ENCODE measurements at places on chromosomes 12 and 14. TPM values are rescaled to one million over a fixed set of nuclear protein-coding genes. Genes with fewer than 3 reads are reported as not detected.
A peak's percentile ranks its signal among the peaks of the same experiment; 100 is the strongest.

GRCh38 chr14:95313190-95313589, 6.5 kb downstream of the CLMN start:
- H3K36me3 ChIP-seq = no peaks in the 10 kb centered on the region
- peaks cover 6% of the 10 kb centered on the region for H3K27me3 ChIP-seq
- H3K4me3 ChIP-seq = no peak overlapping the region
- DNase-seq = no peak
- no peak overlapping the region for H3K27ac ChIP-seq

- no peak for DNase-seq
- no peak overlapping the region for H3K27ac ChIP-seq
Measured at GRCh38 chr12:77599782-77600467, 230.8 kb upstream of the NAV3 start.

- H3K4me1 ChIP-seq = no peaks in the 10 kb centered on the region
- no peaks in the 10 kb centered on the region for H3K27me3 ChIP-seq
- DNase-seq = peak; percentile 20
- H3K36me3 ChIP-seq = no peaks in the 10 kb centered on the region
- H3K4me3 ChIP-seq = no peak overlapping the region
Measured at GRCh38 chr14:100104523-100105300, 39.5 kb downstream of the EVL start.

DNA sequence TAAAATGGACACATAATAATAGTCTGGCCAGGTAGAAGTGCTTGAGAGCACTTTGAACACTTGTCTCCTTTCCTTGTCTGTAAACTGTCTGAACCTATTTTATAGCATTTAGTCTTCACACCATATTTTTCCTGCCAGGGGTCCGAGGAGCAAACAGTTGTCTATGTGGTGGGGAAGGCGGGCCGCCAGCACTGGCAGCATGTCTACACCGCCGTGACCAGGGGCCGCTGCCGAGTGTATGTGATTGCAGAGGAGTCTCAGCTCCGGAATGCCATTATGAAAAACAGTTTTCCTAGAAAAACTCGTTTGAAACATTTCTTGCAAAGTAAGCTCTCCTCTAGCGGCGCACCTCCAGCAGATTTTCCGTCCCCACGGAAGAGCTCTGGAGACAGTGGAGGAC, 28.7 kb downstream of the HELB start:
- H3K4me1 ChIP-seq = no peaks in the 10 kb centered on the region
- no peaks in the 10 kb centered on the region for H3K27me3 ChIP-seq
- no peak for DNase-seq
- no peaks in the 10 kb centered on the region for H3K36me3 ChIP-seq
- H3K4me3 ChIP-seq = no peak overlapping the region
- no peak overlapping the region for H3K27ac ChIP-seq

DNA sequence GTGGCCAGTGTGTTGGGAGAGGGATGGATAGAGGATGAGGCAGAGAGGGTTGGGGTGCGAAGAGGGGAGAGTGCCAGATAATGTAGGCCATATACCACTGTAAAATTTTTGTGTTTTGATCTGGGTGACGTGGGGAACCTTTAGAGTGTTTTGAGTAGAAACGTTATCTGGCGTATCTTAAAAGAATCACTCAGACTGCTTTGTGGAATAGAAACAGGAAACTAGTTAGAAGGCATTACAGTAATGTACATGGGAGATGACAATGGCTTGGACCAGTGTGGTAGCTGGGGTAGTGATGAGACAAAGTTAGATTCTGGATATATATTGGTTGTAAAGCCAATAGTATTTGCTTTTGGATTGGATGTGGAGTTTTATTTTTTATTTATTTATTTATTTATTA, 20.6 kb downstream of the ATF1 start:
- DNase-seq = no peak
- no peak overlapping the region for H3K27ac ChIP-seq
- no peaks in the 10 kb centered on the region for H3K36me3 ChIP-seq
- no peaks in the 10 kb centered on the region for H3K27me3 ChIP-seq

GRCh38 chr12:50102646-50103309, 1.0 kb upstream of the GPD1 start:
- DNase-seq = no peak
- H3K27ac ChIP-seq = peak overlapping the region; percentile 49
- peaks cover 15% of the 10 kb centered on the region for H3K4me1 ChIP-seq
- H3K36me3 ChIP-seq = peaks cover 26% of the 10 kb centered on the region

- H3K4me1 ChIP-seq = peaks cover 7% of the 10 kb centered on the region
- no peaks in the 10 kb centered on the region for H3K36me3 ChIP-seq
- H3K27ac ChIP-seq = no peak overlapping the region
- no peak for DNase-seq
Measured at GRCh38 chr14:99192830-99193229, 79.2 kb downstream of the BCL11B start.

DNA sequence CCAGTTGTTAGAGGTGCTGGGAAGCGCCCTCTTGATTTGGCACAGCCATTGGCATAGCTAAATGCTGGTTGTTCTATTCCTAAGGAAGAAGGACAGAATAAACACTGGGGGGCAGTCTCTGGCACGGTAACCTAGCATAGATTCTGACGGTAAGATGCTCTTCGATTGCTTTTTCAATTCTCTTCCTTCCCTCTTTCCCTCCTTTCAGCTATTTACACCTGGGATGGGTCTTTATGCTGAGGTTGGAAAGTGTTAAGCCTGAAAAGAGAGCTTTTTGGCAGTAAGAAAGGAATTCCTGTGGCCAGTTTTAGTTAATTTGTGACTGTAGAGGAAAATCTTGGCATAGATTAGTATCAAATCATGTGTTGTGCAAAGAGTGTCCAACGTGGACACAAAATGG, 162.8 kb downstream of the SNAPC1 start:
- no peak overlapping the region for H3K4me3 ChIP-seq
- H3K4me1 ChIP-seq = no peaks in the 10 kb centered on the region
- H3K27ac ChIP-seq = no peak overlapping the region
- no peaks in the 10 kb centered on the region for H3K27me3 ChIP-seq
- no peaks in the 10 kb centered on the region for H3K36me3 ChIP-seq

GRCh38 chr12:49957570-49957967, 4.1 kb upstream of the AQP5 start:
- peaks cover 12% of the 10 kb centered on the region for H3K4me1 ChIP-seq
- DNase-seq = no peak
- no peak overlapping the region for H3K27ac ChIP-seq
- peaks cover 73% of the 10 kb centered on the region for H3K27me3 ChIP-seq

GRCh38 chr12:4975574-4975973, 65.9 kb downstream of the KCNA1 start:
- no peaks in the 10 kb centered on the region for H3K36me3 ChIP-seq
- H3K4me3 ChIP-seq = no peak overlapping the region

- peak overlapping the region; percentile 61 for H3K27ac ChIP-seq
- H3K27me3 ChIP-seq = no peaks in the 10 kb centered on the region
- peaks cover 5% of the 10 kb centered on the region for H3K36me3 ChIP-seq
- no peak overlapping the region for H3K4me3 ChIP-seq
Measured at GRCh38 chr14:88616697-88617096, 53.9 kb downstream of the ZC3H14 start.

GRCh38 chr12:111788178-111788654, 21.5 kb downstream of the ALDH2 start:
- H3K4me1 ChIP-seq = no peaks in the 10 kb centered on the region
- no peak for DNase-seq
- H3K27ac ChIP-seq = no peak overlapping the region
- H3K27me3 ChIP-seq = no peaks in the 10 kb centered on the region
- peaks cover 40% of the 10 kb centered on the region for H3K36me3 ChIP-seq

DNA sequence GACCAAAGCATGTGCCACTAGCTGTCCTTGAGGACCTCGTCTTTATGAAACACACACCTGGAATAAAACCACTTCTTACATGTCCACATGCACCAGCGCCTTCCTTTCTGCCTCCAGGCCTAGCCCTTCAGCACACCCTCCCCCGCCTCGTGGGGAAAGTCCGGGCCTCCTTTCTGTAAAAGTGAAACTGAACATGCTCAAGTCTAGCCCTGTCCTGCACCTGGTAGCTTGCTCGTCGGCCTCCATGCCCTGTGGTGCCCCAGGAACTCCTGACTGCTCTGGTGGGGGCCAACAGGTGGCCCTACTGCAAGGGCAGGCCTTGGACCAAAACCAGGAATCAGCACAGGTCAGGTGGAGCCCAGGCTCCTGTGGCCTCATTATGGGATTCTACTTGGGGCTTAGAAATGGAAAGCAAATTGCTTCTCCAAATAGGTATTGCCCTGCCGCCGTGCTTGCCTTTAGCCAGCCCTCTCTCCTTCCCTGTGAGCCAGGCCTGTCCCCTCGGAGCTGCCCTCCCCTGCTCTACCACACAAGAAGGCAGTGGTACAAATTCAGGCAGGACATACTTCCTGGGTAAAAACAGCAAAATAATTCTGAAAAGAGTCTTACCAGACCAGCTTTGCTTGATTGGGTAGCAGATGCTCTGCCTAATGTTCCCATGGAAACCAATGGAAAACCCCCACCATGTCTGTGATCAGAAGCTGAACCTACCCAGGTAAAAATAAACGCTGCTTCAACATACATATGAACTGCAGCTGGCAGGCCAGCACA, 43.5 kb downstream of the ERH start:
- no peaks in the 10 kb centered on the region for H3K36me3 ChIP-seq
- no peak for DNase-seq
- no peak overlapping the region for H3K27ac ChIP-seq
- no peak overlapping the region for H3K4me3 ChIP-seq
- H3K27me3 ChIP-seq = no peaks in the 10 kb centered on the region
- no peaks in the 10 kb centered on the region for H3K4me1 ChIP-seq

DNA sequence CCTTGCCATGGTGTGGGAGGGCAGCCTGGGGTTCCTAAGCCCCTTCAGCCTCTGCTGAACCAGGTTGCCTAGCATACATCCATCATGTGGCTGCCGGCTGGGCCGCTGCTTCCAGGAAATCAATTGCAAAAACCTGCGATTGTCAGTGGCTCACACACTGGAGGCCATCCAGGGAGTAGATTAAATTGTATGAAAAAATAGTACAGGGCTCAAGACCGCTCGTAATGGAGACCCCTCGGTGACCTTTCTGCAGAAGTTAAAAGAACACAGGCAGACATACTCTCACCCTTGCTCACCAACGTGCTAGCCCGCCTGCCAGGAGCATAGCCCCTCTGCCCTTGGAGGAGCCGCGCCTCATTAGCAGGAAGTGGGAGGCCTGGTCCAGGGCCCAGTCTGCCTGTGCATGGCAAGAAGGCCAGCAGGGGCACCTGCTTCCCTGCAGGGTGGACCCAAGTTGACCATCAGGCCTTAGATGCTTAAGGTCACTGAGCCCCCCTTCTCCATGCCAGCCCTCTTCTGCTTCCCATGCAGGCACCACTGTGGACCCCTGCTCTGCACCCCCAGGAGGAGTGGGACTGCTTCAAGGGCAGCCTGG, 31.4 kb upstream of the CIPC start:
- no peak overlapping the region for H3K27ac ChIP-seq
- no peak for DNase-seq
- peaks cover 6% of the 10 kb centered on the region for H3K4me1 ChIP-seq
- H3K4me3 ChIP-seq = no peak overlapping the region
- H3K36me3 ChIP-seq = no peaks in the 10 kb centered on the region

- DNase-seq = no peak
- no peaks in the 10 kb centered on the region for H3K27me3 ChIP-seq
- H3K36me3 ChIP-seq = no peaks in the 10 kb centered on the region
- H3K4me3 ChIP-seq = peak overlapping the region; percentile 57
Measured at GRCh38 chr12:56334490-56334793, 642 bp upstream of the PAN2 start.

- H3K4me1 ChIP-seq = no peaks in the 10 kb centered on the region
- no peaks in the 10 kb centered on the region for H3K36me3 ChIP-seq
- H3K4me3 ChIP-seq = no peak overlapping the region
- H3K27me3 ChIP-seq = no peaks in the 10 kb centered on the region
- DNase-seq = no peak
- no peak overlapping the region for H3K27ac ChIP-seq
Measured at GRCh38 chr14:72254202-72254936, 322.1 kb downstream of the RGS6 start.

DNA sequence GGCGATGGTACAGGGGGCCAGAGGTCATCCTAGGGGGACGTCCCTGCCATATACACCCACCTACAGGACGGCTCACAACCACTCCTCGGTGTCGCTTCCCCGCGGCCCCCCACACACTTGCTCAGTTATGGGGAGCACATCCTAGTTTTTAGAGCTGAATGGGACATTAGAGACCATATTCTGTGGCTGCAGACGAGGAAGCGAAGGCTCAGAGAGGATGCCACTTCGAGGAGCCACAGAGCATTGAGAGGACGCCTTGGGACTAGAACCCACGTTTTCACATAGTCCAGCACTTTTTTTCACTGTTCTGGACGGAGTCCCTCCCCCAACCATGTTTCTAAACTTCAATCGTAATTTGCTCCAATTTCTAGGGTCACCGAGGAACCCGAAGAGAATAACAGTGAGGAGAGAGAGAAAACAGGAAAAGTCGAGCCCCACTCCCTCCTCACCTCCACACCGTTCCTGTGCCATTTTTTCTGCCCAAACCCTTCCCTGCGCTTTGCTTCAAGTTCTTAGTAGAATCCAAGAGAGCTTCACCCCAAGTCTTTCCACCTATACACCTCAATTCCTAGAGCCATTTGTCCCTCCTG, 641 bp upstream of the ASCL1 start:
- peaks cover 5% of the 10 kb centered on the region for H3K4me1 ChIP-seq
- no peak overlapping the region for H3K27ac ChIP-seq
- no peak for DNase-seq
- H3K36me3 ChIP-seq = no peaks in the 10 kb centered on the region
- peaks cover 100% of the 10 kb centered on the region for H3K27me3 ChIP-seq

DNA sequence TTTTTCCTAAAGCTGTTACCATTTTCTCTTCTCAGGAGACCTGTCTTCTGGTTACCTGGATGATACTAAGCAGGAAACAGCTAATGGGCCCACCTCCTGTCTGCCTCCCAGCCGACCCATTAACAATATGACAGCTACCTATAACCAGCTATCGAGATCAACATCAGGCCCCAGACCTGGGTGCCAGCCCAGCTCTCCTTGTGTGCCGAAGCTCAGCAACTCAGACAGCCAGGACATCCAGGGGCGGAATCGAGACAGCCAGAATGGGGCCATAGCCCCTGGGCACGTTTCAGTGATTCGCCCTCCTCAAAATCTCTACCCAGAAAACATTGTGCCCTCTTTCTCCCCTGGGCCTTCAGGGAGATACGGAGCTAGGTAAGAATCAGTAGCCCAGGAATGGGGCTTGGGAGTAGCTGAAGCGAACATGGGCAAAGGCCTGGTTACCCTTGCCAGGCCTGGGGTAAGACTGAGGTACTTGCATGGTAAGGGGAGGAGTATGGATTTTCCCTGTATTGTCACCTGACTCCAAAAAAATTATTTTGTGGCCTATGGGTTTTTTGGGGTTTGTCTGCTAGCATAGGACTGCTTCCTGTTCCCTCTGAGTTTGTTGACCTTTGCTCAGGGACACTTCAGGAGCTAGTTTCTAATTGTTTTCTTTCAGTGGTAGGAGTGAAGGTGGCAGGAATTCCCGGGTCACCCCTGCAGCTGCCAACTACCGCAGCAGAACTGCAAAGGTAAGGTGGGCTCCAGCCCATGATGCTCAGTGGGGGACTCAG, 26.6 kb downstream of the TRAFD1 start:
- DNase-seq = no peak
- H3K4me1 ChIP-seq = no peaks in the 10 kb centered on the region
- no peak overlapping the region for H3K4me3 ChIP-seq
- H3K36me3 ChIP-seq = peaks cover 46% of the 10 kb centered on the region
- no peak overlapping the region for H3K27ac ChIP-seq
- H3K27me3 ChIP-seq = no peaks in the 10 kb centered on the region

- no peak overlapping the region for H3K27ac ChIP-seq
- no peaks in the 10 kb centered on the region for H3K27me3 ChIP-seq
- DNase-seq = peak; percentile 34
Measured at GRCh38 chr12:31756977-31757420, 28.2 kb upstream of the AMN1 start.

VAMP1 gene
- 17.7 TPM for total RNA-seq

COCH gene
- 3.2 TPM for total RNA-seq

MARCHF9 gene
- 23.3 TPM for total RNA-seq

APAF1 gene
- 13.6 TPM for total RNA-seq

GUCY2C gene
- total RNA-seq = not detected

DBX2 gene
- total RNA-seq = not detected

MYH6 gene
- 8,484 TPM for total RNA-seq

TEX52 gene
- total RNA-seq = not detected
